ENCODE measurements at places on chromosomes 2 and 18.

DNA sequence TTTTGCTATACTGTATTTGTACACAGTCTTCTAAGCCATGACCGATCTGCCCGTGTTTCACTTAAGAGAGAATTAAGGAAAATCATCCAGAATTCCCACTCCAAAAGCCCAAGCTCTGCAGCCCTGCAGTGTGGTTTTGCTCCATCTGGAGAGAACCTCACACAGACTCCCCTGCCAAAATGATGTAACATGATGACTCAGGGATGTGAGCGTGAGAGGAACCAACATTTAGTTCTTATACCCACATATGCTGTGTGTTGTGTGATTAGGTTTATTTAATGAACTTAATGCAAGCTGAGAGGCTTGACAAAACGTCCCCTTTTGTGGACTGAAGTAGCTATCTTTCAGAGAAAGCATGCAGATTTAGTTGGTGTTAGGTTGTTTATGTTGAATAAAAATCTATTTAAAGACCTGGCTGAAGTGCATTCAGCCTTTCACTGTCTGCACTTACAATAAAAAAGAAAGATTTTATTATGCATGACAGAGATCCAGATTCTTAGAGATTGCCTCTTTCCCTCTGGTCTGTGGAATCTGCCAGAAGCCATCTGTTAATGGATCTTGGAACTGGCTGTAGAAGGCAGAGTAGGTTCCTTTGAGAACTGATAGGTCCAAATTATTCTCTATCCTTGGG is 6.3 kb downstream of the RAB12 start:
- DNase-seq: peak; percentile 72

DNA sequence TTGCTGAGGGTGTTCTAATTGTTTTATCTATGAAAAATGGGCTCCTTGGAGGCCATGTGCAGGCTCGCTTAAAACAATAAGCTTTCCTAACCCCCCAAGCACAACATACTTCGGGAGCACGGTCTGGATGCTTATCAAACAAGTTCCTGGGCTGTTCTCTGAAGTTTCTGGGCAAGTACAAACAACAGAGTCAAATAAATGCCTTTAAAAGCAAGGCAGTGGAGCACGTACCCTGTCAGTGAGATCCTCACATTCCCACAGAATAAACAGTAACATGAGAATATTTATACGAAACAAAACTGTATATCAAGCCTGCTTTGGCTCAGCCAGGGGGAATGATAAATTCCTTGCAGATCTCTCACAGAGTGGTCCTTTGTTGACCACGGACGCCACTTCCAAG is 44.8 kb downstream of the FTCDNL1 start:
- no peak for DNase-seq

- DNase-seq: no peak
Measured at GRCh38 chr2:112646102-112646719, 472 bp downstream of the SLC20A1 start.

GRCh38 chr18:43587538-43588153 is 310.4 kb upstream of the SYT4 start:
- DNase-seq: peak; percentile 6

DNA sequence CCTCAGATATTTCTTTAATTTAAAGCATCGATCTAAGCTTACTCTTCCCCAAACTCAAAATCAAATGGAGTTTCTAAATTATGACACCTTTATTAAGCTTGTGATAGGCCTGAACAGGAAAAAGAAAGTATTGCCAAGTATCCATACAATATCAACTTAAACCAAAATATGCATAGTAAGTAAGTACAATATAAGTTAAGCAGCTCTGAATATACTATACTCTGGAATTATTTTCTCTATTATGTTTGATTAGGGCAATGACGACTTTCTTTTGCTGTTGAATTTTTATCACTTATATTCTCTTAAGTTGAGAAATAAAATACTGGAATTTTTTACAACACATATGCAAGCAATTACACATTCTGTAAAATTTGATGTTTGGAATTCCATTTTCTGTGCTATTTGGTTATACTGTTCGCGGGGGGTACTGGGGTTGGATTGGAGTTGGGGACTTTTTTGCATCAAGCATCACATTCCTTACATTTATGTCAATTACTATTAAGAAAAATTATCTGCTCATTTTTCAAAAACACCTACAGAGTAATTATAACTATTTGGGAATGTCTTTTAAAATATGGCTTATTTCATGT is 2.2 kb downstream of the COL5A2 start:
- no peak for DNase-seq

GRCh38 chr2:31163011-31163539 is 24.8 kb upstream of the GALNT14 start:
- no peak for DNase-seq

- no peak for DNase-seq
Measured at GRCh38 chr2:449246-450067, 161.6 kb upstream of the ALKAL2 start.

GRCh38 chr2:240437861-240438809 is 2.7 kb downstream of the GPC1 start:
- peak; percentile 82 for DNase-seq

DNA sequence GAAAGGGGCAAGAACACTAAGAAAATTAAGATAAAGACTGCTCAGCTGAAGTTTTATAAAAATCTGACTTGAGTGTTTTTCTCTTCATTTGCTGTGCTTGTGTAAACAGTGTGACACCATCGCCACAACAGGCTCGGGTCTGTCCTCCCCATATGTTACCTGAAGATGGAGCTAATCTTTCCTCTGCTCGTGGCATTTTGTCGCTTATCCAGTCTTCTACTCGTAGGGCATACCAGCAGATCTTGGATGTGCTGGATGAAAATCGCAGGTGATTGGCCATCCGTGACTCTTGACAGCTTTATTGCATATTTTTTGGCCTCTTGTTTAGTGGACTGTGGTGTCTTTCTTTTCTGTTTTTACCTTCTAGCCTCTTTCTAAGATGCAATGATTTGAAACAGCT is 22.1 kb downstream of the MFF start:
- no peak for DNase-seq

DNA sequence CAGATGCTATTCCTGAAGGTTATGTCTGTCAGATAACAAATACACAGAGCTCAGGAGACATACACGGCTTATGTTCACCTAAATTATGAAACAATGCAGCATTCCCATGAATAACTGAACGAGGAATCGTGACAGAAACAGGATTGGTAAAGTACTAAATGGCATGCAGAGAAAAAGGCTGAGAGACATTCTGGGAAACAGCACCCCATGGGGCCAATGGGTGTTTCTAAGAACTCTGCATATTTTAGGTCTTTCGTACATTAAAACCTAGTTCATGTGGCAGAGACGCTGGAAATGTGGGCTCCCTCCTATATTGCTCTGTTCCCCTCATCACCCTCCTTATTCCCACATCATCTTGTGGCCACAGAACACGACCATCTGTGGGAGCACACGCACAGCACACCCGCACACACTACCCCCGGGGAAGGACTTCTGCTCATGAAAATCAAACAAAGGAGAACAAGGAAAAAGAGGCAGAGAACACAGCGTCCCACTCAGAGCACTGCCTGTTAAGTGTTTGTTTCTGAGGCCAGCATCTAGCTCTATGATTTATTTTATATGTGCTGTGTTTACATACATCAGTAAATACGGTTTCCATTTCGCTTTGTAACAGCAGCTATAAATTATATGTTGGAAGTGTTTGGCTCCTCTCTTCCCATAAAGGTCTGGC is 143.6 kb downstream of the AFF3 start:
- no peak for DNase-seq

GRCh38 chr2:64987956-64988419 is 1.2 kb upstream of the SLC1A4 start:
- no peak for DNase-seq

GRCh38 chr2:111068435-111069058 is 52.2 kb upstream of the BCL2L11 start:
- DNase-seq: no peak

GRCh38 chr18:80163183-80163582 is 54.1 kb downstream of the ADNP2 start:
- no peak for DNase-seq

DNA sequence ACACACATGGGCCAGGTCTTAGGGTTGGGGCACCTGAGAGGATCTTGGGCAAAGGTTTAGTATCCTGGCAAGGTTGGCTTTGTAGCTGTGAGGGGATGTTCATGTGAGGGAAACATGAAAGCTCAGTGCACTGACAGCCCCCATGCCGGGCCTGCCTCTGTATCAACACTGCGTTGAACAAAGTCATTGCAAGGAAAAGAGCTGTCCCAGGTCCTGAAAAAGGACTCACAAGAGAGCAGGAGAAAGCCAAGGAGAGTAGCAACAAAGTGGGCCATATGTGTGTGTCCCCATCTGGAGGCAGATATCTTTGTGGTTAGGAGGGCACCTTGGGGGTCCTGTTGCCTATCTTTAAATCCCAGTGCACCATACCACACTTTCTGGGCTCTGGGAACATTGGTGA is 237.8 kb upstream of the THSD7B start:
- DNase-seq: no peak

Measured in HTR-8/SVneo (cell line).